Stromal cell of bone marrow (primary cell): ENCODE measurements at places on chromosomes 13 and 19.

GRCh38 chr19:42048992-42049391 lies 21.0 kb downstream of the GRIK5 start:
- DNase-seq: no peak

DNA sequence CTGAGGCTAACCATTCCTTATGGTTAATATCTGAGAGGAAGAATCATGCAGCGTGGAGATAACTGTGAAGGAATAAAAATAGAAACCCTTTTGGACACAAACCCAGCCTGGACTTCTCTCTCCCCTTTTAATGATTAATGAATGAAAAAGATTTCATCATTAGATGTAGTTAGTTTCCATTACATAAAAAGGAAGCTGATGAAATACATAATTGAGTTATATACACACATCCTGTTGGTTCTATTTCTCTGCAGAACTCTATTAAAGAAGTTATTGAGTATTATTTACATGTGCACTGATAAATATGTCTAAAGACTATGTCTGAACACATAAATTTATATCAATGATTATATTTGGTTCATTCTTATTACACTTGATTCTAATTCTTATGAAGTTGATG lies 465.3 kb downstream of the GPC5 start:
- no peak for DNase-seq

DNA sequence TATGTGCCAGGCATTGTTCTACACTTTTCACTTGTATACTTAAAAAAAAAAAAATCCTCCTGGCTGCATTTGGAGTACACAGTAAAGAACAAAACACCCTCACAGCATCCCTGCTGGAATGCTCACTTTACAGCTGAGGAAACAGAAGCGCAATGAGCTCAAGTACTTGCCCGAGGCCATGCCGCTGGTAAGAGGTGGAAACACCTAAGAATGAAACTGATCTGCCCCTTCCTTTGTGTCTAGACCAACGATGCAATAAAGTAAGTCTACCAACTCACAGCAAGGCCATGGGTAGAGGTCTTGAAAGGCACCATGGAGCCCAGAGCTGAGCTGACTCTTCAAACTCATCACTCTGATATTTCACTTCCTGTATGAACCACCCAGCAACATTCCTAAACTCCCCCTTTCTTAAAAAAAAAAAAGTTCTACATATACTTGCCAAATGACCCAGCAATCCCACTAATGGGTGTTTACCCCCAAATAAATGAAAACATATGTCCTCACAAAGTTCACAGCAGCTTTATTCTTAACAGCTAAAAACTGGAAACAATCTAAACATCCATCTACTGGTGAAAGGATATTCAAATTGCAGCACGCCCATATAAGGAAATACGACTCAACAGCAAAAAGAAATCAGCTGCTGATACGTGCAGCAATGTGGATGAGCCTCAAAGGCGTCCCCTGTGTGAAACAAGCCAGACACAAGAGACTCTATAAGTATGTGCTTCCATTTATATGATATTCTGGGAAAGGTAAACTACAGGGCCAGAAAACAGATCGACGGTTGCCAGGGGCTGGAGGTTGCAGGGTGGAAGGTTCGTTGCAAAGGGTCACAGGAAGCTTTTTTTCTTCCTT lies 236.6 kb upstream of the MAB21L1 start:
- DNase-seq: no peak

- no peak for DNase-seq
Measured at GRCh38 chr19:46867170-46867569, 6.4 kb downstream of the ARHGAP35 start.

DNA sequence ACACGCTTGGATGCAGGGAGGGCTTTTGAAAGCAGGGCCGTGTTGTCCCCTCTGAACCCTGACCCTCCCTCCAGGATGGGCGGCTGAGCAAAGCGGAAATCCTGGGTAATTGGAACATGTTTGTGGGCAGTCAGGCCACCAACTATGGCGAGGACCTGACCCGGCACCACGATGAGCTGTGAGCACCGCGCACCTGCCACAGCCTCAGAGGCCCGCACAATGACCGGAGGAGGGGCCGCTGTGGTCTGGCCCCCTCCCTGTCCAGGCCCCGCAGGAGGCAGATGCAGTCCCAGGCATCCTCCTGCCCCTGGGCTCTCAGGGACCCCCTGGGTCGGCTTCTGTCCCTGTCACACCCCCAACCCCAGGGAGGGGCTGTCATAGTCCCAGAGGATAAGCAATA lies 15.2 kb downstream of the RCN3 start:
- no peak for DNase-seq

DNA sequence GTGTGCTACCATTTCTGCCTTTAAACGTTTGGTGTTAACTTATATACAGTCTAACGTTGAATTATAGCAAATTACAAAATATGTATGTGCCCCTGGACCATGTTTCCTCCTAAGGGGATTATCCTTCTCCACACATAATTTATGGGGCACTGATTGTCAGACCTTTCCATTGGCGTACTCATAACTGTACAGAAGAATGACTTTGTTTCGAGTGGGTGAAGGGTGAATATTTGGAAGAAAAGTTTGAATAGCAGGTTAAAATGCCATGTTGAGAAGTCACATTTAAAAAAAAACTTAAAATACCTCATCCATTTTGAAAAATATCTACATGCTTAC lies 58.8 kb downstream of the SLC10A2 start:
- DNase-seq: no peak

GRCh38 chr13:90270226-90270625 lies 1077.3 kb upstream of the MIR17HG start:
- DNase-seq: no peak

- DNase-seq: no peak
Measured at GRCh38 chr19:45539459-45539858, 32.2 kb downstream of the VASP start.
